Activated CD8-positive, alpha-beta memory T cell treated with anti-CD3 and anti-CD28 coated beads for 1 hour (primary cell): ENCODE measurements at places on chromosomes 12 and 14.

DNA sequence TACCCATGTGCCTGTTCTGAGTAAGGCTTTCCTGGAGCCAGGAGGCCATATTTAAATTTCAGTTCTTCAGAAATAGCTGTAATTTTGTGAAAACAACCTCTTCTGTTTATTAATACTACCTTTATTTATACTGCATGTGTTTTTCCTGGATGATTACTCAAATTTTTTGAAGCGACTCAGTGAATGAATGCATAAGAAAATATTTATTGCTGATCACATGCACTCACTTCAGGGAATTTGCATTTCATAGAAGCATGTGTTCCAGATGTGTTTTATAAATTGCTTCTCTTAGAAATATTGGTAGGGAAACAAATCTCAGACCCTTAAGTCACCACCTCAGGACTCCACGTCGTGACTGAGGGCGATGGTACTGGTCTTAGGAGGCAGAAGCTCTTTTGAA is 21.8 kb upstream of the DCN start:
- no peak for DNase-seq

DNA sequence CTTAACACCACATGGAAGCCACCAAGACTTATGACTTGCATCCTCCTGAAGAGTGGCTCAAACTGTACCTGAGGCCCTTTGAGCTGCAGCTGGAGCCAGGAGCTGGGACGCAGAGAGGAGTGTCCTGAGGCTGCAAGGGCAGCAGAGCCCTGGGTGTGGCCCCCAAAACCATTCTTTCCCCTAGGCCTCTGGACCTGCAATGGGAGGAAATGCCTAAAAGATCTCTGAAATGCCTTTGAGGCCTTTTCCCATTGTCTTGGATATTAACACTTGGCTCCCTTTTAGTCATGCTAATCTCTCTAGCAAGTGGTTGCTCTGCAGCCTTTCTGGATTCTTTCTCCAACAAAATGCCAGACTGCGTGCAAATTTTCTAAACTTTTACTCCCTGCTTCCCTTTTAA is 156.1 kb downstream of the SLC38A4 start:
- DNase-seq: no peak

GRCh38 chr12:78316136-78316535 is 485.4 kb downstream of the NAV3 start:
- no peak for DNase-seq

GRCh38 chr14:33668066-33668465 is 282.8 kb downstream of the EGLN3 start:
- DNase-seq: no peak

DNA sequence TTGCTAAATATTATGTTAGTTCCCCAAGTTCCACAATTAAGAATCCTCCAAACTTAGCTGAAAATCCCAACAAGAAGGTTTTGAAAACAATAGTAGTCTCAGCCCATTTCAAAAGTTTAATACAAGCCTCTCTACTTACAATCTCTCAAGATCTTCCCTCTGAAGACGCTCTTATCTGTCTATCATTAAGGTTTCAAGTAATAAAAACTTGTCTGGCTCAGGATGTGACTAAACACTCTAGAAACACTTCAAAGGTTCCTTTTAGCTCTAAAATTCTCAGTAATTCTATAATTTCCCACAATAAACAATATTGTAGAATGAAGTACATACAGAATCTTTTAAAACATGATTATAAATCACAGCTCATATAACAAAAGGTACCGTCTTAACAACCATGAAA is 16.3 kb downstream of the YAF2 start:
- no peak for DNase-seq

- no peak for DNase-seq
These were observed 10.7 kb upstream of the PPFIBP1 start for GRCh38 chr12:27513155-27513824.

DNA sequence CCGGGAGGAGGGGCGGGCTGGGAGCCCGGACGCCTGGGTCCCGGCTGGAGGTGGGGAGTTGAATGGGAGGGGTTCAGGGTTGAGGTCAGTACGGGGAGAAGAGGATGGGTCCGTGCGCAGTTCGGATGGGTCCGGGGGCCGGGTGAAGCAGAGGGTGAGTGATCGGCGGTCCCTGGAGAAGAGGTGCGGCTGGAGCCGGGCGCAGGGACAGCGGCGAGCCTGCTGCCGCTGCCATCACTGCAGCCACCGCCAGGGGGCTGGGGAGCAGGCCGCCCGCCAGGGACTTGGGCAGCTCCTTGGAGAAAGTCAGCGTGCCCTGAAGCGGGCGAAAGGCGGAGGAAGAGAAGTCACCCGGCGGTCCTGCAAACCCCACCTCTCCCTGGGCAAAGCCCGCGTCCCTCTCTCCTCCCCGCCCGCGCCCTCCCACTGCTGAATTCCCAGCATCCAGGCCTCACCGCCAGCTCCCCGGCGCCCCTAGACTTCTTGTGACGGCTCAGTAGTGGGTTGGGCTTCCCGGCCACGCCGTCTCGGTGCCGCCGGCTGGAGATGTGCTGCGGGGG is 6.0 kb upstream of the GPR84 start:
- DNase-seq: no peak

DNA sequence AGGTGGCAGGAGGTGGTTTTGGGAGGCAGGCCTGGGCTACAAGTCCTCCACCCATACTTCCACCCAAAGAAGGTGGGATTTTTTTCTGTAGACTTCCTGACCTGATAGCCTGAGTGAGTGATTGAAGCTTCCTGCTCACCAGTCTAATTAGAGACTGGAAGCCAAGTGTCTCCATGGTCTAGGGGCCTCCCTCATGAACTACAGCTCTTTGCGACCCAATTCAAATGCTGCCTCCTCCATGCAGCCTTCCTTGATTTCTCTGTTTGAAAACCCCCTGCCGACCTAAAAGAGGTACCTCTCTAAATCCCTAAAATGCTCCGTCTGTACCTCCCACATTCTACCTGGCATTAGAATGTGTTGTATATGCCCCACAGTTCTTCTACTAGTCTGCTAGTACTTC is 124.9 kb downstream of the PLXNC1 start:
- DNase-seq: no peak

- no peak for DNase-seq
These were observed 120.0 kb downstream of the PTPN11 start for GRCh38 chr12:112538740-112539139.

DNA sequence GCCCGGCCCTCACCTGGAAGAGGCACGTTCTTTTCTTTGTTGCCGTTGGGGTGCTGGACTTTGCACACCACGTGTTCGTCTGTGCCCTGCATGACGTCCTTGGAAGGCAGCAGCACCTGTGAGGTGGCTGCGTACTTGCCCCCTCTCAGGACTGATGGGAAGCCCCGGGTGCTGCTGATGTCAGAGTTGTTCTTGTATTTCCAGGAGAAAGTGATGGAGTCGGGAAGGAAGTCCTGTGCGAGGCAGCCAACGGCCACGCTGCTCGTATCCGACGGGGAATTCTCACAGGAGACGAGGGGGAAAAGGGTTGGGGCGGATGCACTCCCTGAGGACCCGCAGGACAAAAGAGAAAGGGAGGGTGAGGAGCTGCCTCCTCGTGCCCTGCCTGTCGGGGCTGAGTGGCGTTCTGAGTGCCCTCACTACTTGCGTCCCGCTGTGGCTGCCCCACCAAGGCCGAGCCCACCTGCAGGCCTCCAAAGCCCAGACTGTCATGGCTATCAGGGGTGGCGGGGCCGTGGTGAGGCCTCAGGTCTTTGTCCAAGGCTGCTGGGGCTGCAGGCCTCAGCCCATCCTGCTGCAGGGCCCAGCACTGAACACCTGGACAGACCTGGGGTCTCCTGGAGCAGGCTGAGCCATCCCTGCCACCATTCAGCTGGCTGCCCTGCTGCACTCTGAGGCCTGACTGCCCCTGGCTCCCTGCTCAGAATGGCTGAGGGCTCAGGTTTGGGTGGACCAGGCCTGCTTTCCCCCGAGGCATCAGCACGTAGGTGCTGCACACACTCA is 329.7 kb downstream of the TMEM121 start:
- DNase-seq: no peak

- no peak for DNase-seq
These were observed 15.8 kb upstream of the RIOX1 start for GRCh38 chr14:73474952-73475351.

DNA sequence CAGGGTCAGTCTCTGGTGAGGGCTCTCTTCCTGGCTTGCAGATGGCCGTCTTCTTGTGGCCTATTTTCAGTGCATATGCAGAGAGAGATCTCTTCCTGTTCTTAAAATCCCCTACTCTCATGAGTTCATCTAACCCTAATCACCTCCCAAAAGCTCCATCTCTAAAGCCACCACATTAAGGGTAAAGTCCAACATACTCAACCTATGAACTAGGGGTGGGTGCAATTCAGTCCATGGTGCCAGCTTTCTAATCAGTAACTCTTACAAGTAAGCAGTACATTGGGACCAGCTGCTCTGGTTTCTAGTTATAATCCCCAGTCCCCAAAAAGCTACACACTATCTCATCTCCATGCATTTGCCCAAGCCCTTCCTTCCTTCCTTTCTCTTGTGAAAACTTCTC is 365.1 kb downstream of the MED13L start:
- DNase-seq: no peak

- no peak for DNase-seq
These were observed 8.6 kb downstream of the TC2N start for GRCh38 chr14:91858536-91859275.

DNA sequence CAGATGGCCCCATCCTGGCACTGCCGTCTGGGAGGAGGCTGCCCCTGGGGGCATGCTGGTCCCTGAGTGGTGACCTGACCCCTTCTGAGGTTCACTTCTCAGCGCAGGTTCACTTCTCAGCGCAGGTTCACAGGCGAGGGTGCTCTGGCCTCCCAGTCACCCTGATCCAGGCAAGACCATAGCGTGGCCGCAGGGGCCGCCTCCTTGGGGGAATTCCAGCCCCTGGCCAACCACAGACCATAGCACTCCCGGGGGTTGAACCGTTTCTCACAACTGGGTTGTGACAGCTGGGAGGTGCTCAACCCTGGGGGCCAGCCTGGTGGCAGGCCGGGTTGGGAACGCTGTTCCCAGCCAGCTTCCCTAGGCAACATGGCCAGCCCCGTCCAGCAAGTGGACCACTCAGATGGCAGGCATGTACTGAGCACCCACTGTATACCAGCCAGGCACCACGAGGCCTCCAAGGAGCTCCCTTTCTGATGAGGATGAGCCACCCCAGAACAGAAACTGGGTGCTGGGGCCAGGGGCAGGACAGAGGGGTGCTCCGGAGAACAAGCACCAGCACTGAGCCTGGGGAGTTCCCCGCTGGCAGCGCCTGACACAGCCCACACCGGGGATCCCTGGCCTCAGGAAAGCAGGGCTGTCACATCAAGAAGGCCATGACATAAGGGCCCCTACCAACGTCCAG is 28.3 kb upstream of the ZFP36L1 start:
- no peak for DNase-seq

- no peak for DNase-seq
These were observed 10.9 kb downstream of the RGS6 start for GRCh38 chr14:71942904-71943694.

- DNase-seq: no peak
These were observed 1.8 kb downstream of the GPR162 start for GRCh38 chr12:6823182-6824084.

DNA sequence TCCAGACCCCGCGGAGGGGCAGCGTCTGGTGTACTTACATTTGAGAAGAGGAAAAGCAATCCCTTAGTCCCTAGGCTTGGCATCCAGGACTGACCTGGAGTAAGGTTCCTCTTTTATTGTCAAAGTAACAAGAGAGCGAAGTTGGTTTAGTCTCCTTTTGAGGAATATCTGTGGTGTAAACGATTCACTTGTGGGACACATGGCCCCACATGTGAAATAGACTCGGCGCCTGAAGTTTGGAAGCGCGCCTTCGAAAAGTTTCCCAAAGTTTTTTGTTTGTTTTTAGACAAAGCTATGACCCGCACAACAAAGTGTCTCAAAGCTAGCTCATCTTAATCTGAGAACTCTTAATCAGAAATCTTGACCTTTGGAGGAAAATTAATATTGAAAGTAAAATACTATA is 744 bp downstream of the STYX start:
- DNase-seq: no peak

DNA sequence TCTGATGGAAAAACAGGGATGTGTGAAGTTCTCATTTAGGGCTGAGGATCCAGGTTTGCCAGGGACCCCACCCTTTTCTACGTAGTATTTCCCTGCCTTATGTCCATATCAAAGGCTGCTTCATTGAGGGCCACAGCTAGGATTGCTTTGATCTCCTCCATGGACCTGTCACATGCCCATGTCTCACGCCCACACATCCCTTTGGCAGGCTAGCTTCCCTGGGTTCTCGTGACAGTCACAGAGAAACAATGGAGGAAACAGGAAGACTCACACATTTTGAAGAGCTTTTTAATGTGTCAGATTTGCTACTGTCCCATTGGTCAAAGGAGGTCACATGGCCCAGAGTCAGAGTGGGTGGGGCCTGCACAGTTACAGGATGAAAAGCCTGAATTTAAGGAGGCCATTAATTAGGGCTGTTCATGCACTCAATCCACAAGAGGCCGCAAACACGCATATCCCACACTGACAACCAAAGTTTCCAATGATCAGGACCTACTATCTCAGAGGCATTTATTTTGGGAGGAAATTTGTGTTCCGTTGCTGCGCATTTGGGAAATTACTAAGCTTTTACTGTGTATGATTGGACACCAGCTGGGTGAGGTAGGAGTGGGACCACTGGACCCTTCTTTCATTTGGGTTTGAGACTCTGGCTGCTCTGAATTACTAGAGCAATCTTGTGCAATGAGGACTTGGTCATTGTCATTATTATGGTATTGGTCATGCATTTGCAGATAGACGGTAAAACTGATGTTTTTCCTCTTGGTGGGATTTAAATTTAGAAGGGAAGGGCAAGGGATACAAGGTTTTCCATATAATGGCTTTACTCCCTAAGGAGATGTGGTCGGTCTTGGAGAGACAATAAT is 266.2 kb downstream of the KTN1 start:
- no peak for DNase-seq

- no peak for DNase-seq
These were observed 192.1 kb downstream of the SNAPC1 start for GRCh38 chr14:61954306-61954705.

DNA sequence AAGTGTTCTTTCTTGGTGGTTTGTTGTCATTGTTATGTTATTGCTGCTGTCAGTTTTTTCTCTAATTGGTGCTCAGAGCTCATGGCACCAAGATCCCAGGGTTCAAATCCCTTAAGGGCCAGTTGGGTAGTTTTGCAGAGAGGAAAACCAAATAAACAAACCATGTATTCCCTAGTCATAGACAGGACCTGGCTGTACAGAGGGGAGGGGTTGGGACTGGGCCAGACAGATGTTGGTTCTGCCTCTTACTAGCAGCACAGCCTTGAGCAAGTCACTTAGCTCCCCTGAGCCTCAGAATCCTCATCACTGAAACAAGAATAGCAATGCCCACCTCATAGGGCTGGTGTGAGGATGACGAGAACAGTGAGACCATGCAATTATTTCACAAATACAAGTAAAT is 53.4 kb downstream of the LTBP2 start:
- DNase-seq: no peak

DNA sequence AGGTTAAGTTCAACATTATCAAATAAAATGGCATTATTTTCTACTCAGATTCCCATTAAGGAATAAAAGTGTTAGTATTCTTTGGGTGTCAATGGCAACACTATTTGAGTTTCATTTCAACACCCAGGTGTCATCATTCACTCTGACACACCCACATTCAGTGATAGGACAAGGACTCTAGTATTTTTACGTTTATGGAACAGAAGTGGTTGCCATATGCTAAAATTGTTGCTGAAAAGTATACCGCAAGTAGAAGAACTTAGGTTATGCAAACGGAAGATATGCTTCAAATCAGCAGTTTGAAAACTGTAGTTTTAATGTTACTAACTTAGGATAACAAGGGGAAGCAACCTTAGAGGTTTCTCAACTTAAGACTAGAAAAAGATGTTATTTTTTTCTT is 20.0 kb upstream of the SGPP1 start:
- no peak for DNase-seq

GRCh38 chr12:6226679-6227051 is 26.5 kb downstream of the CD9 start:
- DNase-seq: no peak

GRCh38 chr14:101064121-101064661 is 160.7 kb upstream of the RTL1 start:
- no peak for DNase-seq
